NCI-H226 (cell line): ENCODE measurements at places on chromosomes 3 and 15.
A peak's percentile ranks its signal among the peaks of the same experiment; 100 is the strongest.

DNA sequence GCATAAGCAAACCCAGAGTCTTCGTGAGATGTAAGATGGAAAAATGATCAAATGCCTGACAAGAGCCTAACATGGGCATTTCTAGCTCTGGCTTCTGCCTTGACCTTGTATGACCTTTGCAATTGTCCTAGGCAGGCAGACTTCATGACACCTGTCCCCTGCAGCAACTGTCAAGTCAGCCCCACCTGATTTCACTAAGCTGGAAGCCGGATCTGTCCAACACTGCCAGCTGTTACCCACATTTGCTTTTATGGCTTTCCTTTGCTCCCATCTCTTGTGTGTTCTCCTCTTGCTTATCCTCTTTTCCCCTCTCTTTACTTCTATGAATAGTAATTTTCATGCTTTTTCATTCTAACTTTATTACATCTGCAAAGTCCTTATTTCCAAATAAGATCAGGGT lies 48.5 kb upstream of the TNIK start:
- DNase-seq, result no peak

GRCh38 chr3:185807445-185808068 lies 17.3 kb downstream of the IGF2BP2 start:
- peak; percentile 90 for DNase-seq

DNA sequence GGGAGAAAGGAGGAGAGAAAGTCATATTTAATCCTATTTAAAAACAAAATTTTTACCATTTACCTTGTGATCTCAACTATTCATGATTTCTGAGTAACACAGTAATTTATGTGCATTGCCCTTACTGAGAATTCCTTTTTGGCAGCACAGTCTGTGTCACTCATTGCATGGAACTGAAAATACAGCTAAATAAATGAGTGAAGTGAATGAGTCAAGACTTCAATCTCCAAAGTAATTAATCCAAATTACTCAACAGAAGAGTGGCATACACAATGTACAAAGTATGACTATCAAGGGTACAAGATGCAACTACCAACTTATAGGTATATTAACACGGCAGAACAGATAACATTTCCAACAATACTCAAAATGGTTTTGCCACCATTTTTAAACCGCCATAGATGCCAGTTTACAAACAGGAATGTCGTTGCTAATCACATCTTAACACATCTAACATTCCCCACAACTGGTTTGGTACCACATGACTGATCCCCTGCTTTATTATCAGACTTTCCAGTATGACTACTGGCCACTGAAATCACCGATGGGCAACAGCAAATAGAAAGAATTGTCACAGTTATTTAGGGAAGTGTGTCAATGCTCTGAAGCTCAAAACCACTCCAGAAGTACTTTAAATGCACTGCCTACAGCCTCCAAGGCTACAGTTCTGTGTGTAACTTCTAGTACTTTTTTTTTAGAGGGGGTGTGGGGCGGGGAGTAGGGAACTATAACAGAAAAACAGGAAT lies 410.4 kb downstream of the SHQ1 start:
- DNase-seq, result no peak

- no peak for DNase-seq
These were observed 25.0 kb downstream of the MCCC1 start for GRCh38 chr3:183074261-183074660.

DNA sequence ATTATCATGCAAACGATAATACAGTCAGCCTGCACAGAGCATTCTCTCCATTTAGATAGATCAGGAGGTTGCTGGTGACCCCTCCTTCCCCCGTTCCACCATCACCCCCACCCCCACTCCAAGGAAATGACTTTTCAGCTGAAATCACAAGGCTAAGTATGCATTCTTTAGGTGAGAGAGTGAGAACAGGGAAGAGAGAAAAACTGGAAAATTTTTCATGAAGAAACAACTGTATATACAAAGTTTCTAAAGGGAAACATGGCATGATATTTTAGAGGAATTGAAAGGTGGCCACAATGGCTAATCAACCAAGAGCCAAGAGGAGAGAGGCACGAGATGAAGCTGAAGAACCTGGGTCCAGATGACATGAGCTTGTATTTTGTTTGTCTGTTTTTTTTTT lies 22.2 kb downstream of the BCL2A1 start:
- no peak for DNase-seq

DNA sequence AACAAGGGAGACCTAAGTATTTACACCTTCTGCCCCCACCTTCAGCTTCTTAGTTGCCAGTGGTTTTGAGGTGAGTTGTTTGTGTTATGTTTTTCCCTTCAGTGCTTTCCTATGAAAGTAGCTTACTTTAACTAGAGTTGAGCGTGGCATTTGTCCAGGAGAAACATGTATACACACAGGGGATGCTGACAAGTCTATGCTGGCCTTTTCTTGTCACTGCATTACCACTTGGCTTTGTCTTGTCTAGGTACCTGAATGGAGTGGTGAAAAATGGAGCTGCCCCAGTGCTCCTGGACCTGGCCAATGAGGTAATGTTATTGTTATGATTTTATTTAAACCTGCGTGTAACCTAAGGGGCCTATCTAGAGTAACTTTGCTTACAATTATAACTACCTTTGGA lies 74.4 kb downstream of the CDIN1 start:
- no peak for DNase-seq

DNA sequence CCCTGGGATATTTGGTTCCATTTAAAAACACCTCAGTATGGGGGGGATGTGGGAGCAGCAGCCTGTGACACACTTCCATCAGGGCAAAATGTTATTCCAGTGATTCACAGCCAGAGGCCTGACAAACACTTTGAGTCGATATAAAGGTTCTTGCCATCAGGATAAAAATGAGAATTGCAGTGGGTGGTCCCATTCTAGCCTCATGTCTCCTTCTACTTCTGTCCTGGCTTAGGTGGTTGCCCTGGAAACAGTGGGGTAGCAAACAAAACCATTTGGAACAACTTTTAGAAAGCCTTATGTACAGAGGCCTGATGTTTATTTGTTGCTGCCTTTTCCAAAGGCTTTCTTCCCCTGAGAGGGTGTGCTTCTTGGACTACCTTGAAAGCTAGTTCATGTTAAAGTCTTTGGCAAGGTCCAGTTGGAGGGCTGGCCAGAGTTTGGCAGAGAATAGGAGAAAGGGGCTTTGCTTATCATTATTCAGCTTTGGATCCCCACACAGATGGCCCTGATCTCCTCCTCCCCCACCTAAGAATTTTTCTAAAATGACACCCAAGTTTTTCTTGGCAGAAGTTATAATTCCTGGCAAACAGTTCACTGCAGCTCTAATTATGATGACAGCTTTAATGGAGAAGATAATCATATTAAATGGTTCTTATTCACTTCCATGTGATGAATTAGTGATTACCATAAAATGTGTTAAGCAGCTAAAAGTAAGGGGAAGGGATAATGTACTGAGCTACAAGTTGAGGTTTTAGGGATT lies 84.2 kb upstream of the ZNF280D start:
- peak; percentile 58 for DNase-seq

DNA sequence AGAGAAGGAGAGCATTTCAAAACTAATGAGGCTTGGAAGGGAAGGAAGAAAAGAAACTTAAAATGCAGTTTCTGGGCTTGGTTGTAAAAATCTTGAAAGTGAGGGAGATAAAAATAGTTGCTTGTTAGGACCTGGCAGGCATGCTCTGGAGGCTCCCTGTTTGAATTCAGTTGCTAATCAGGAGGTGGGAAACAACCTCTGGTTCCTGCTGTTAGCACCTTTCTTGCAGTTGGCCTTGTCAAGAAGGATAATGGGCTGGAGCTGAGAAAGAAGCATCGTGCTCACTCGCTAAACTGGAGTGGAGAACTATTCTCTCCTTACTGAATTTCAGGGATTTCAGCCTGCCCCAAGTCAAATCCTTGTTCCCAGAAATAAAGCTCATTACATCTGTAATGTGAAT lies 23.4 kb downstream of the SNAPC5 start:
- DNase-seq, result no peak
